ENCODE measurements at places on chromosomes 4 and X.
A peak's percentile ranks its signal among the peaks of the same experiment; 100 is the strongest.

GRCh38 chrX:8738588-8739189 is 6.8 kb upstream of the ANOS1 start:
- peak; percentile 27 for DNase-seq

- DNase-seq: peak; percentile 68
Measured at GRCh38 chr4:74444891-74445642, at the start of gene AREG. Gene AREG (plus strand): TSS chr4:74445136. CDS start chr4:74445346, 210 bp downstream.

DNA sequence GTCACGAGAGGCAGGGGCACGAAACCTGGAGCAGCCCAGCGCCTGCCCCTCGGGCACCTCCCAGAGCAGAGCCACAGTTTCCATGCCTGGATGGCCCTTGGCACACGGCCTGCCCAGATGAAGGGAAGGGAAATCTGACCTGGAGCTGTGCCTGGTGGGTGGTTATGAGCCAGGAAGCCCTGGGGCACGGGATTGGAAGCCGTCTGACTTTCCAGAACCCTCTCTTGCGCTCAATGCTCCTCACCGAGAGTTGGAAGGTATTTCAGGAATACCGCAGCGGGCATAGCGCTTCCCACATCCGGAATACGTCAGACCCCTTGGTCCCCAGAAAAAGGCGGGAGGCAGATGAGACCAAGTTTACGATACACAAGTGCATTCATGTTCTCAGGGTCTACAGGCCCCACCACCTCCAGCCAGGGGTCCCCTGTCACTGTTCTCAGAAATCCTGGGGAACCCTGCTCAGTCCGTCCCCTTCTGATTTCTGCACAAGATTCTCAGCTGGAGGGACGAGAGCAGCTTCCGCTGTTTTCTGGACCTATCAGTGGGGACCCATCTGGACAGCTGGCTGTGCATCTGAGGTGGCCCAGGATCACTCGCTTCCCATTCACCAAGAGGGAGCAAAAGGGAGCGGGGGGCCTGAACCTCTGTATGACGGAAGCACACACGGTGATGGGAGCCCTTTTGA is 172.9 kb downstream of the AFAP1 start:
- DNase-seq: no peak

DNA sequence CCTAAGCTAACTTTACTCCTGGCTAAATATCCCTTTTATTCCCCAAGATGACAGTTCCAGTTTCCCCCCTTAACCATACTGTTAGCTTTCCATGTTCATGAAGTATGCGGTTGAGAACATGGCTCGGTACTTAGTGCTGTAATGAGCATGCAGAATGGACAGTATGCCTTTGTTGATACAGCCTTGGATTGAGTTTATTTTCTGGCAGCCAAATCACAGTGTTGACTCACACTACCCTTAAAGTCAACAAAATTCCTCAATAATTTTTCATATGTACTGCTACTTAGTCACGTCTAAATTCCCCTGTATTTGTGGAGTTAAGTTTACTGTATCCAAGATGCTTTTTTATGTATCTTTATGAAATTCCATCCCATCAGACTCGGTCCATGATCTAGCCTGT is 1.4 kb upstream of the VEGFC start:
- DNase-seq: no peak

DNA sequence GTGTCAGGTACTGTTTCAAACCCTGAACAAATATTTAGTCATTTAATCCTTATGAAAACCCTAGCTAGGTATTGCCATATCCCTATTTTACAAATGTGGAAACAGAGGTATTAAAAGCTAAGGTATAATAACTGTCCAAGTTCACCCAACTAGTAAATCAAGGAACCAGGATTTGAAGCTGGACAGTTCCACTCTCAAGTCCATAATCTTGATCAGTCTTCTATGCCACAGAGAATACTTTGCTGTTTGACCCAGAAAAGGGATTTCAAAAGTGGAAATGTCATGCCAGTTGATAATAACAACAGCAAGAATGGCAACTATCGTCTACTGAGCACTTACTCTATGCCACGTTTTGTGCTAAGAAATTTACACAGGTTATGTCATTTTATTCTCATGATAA is 90.4 kb upstream of the KIT start:
- no peak for DNase-seq

- DNase-seq: no peak
Measured at GRCh38 chrX:151996347-151996746, 21.9 kb upstream of the GABRE start.

- DNase-seq: no peak
Measured at GRCh38 chrX:106921637-106922036, 1.4 kb downstream of the CLDN2 start.

- DNase-seq: no peak
Measured at GRCh38 chr4:41067369-41067768, 147.0 kb downstream of the APBB2 start.

DNA sequence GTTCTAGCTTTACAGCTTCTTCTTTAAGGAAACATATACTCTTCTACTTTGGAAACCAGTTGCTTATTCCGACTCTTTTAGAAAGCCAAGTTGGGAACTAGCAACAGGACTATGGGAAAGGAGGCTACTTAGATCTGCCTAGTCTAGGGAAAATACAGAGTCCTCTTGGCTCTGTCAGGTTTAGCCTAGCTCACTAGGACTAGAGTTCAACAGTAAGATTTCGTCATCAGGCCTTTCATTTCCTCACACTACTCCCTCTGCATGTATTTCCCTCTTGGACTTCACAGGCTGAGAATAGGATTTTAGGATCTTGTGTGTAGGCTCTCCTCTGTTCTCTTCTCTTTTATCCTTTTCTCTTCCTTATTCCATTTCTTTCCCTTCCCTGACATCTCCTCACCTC is 409.8 kb downstream of the AR start:
- no peak for DNase-seq

DNA sequence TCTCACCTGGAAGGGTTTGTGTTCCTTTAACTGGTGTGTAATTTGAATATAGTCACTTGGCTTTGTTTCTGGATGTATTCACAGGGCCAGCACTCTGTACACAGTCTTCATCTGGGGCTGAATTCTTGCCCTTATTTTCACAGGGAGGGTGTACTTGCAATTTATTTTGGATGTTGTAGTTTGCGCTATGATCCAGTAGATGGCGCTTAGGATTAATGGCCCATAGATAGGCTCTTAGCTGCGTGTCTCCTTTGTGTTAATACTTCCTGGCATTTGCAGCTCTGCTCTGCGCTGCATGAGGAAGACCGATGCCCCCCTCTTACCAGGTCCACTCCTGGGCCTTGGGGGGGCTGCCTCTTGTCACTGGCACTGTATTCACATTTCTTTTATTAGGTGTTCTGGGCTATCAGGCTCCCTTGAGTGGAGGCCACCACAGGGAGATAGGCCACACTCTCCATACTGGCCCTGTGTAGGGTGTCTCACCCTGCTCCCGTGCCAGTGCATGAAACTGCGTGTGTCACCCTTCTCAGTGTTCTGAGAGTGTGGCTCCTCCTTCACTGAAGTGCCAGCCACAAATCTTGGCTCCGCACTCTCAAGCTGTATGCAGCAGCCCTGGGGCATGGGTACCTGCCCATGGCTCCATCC is 562.2 kb downstream of the ZIC3 start:
- peak; percentile 4 for DNase-seq

DNA sequence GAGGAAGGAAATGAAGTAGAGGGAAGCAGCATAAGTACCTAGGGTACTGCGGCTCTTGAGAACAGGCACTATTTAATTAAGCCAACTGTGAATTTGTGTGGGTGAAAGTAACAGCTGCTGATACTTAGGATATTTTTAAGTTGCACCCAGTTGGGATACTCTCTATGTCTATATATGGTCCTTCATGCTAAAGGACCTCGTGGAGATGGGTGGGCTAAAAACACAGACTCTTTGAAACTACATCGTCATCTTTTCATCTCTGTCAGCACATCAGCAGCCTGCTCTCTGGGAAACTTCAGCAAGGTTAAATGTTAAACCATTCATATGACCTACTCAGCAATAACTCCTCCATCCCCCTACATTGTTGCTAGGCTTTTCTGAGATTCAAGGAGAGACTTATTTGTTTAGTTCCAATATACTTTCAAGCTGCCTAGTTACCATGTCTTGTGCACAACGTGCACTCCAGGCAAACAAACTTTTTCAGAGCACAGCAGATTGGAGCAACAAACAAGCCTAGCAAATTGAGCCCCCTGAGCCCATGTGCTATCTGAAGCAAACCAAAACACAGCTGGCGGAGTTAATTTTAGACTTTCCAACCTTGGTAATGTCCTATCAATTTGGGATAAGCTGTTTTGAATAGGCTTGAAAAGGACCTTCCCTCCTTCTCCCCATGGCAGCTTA is 6.2 kb upstream of the MOB1B start:
- no peak for DNase-seq

DNA sequence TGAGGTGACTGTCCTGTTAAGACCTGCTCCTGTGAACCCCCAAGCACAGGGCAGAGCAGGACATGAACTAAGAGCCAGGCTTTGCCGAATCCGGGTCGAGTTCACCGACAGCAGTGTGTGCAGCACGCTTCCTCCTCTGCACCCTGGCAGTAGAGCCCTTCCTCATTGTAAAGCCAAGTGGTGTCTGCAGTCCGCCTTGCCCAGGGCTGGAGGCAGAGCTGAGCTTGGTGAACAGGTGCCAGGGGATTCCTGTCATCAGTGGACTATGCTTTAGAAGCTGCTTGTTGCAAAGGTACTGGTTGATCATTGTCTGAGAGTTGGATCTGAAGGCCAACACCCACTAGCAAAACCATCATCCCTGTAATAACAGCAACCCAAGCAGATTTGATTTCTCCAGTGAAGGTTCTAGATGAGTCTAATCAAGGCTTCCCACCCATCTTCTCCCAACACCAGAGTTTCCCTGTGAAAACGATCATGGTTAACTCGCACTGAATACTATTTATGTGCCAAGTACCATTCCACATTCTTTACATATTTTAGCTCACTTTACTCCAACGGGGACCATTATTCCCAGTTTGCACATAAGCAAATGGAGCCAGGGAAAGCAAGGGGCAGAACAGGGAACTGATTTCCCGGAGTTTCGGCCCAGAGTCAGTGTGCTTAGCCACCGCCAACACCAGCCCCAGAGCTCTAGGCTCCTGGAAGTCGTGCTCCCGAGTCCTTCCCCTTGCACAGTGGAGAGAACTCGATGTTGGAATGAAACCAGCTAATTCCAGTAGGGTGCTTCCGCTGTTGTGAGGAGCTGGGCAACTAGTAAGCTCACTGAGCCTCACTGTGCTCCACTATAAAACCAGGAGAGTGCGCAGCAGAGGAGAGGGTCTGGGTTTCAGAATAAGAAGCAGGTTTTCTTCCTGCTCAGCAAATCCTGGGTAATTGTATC is 1.4 kb upstream of the SLC34A2 start:
- DNase-seq: no peak

DNA sequence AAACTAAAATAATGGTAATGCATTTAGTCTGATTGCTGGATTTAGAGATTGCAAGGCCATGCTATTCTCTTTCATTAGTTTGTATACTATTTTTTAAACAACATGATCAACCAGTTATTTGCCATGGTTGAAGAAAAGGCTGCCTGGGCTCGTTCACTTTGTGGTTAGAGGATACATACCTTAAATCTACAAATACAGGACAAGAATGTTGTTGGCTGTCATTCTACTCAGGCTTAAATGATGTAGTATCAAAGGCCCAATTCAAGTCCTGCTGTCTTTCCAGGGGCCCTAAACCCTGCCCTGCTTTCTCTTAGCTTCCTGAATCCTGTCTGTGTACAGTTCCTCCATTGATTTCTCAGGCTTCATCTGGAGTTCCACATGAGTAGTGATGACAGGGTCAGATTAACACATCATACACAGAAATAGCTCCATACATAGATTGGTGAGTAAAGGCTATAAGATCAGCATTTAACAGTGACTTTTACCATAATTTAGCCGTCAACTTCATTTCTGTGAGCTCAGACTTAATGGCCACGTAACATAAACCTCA is 114.9 kb upstream of the GPRIN3 start:
- no peak for DNase-seq

DNA sequence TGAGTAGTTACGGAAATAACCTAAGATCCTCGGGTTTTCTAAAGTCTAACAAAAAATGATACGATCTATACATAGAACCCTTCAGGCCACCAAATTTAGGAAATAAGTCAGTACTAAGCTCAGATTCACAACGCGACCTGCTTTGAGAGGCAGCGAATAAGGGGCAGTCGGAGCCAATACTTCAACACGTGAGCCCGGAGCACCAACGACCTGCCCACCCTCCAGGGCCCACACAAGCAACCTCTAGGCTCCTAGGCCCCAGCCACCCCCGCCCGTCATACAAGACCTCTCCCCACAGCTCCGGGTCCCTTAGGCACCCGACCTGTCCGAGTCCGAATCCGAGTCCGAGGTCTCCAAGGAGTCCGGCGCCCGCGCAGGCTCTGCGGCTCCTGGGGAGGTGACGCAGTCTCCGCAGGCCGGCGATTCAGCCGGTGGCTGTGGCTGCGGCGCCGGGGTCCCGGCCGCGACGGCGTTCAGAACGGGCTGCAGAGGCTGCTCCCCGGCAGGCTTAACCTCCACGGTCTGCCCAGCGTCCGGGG is 580 bp downstream of the NAF1 start:
- peak; percentile 20 for DNase-seq

DNA sequence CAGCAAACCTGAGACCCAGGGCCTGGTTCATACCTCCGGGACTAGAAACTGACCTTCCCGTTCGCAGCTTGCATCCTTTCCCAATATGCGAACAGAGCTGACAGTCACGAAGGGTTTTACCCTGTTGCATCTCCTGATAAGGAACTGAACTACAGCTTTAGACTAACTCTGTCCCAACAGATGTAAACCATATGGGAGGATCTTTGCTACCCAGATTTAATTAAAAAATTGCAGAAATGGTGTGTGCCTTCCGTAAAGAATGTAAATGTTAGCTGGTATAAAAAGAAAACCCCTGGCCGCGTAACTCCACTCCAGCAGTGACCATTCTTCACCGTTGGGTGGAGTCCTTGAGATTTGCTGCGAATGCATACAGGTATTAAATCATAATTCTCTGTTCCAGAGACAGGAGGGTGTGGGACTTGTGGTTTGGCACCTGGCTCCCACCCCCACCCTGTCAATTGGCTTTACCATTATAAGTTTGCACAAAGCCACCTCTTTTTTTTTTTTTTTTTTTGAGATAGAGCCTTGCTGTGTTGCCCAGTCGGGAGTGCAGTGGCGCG is 40.6 kb upstream of the SORCS2 start:
- DNase-seq: no peak

- no peak for DNase-seq
Measured at GRCh38 chr4:146110871-146111485, 64.5 kb upstream of the LSM6 start.

DNA sequence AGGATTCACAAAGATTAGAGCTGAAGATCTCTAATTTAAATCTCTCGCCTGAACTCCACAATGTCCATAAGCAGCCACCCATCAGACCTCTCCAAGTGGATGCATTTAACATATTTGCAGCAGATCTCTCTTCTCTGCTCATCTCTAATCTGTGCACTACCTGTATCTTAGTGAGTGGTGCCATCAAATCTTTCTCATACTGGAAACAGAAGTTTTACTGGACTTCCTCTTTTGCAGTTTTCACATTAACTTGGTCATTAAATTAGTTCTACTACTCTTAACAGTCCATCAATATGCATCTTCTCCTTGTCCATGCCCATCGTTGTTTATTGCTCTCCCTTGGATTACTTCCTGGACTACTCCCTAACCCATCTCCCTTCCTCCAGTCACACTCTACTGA is 488.5 kb downstream of the IL15 start:
- no peak for DNase-seq
